ENCODE measurements at places on chromosomes 7 and 10. TPM values are rescaled to one million over a fixed set of nuclear protein-coding genes. Genes with fewer than 3 reads are reported as not detected.
A peak's percentile ranks its signal among the peaks of the same experiment; 100 is the strongest.

DNA sequence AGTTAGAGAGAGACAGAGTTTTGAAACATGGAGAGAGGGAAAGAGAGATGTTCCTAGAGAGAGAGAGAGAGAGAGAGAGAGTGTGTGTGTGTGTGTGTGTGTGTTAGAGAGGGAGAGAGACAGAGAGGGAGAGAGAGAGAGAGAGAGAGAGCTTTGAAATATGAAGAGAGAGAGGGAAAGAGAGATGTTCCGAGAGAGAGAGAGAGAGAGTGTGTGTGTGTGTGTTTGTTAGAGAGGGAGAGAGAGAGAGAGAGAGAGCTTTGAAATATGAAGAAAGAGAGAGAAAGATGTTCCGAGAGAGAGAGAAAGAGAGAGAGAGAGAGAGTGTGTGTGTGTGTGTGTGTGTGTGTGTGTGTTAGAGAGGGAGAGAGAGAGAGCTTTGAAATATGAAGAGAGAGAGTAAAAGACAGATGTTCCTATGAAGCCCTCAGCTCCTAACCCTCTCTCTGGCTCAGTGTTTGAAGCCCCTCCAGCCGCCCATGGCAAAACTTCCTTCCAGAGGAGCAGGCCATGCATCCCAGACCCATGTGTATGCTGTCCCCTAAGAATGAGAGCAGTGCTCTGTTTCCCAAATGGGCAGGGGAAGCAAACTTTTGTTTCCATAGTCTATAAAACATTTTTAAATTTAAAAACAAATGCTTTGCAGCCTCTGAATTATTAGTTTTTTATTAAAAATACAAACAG is 130.9 kb downstream of the KCNMA1 start:
- DNase-seq: no peak

DNA sequence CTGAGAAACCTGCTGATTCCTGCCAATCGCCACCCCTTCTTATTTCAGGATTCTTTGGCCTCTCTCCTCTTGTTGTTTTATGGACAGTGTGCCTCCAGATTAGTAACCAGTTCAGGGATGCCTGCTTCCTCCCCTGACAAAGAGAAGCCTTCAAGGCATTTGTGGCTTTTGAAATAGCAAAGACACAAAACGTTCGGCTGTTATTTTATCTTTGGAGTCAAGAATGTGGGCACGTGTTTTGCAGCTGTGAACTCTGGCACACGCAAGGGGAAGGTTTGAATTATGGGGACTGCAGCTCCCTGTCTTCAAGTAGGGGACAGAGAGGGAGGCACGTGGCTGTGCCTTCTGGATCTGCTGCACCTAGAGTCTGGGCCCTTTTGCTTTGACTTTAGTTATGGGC is 157.9 kb upstream of the GRB10 start:
- DNase-seq: no peak

DNA sequence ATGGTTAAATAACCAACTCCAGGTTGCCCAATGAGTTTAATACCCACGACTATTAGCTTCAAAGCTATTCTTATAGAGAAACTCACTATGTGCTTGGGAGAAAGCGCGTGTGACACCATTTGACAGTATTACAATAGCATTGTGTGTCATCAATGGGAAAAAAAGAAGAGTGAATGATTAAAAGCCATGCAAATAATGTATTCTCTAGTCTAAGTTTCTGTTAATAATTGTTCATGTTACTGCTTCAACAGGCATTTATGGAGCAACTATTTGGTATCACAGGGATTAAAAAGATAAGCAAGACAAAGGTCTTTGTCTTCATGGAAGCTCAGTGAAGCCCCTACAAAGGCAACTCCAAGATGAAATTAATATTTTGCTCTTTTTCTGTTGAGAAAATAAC is 47.2 kb downstream of the CAV1 start:
- no peak for DNase-seq

Gene MLXIPL
- total RNA-seq: 15.1 TPM

DNA sequence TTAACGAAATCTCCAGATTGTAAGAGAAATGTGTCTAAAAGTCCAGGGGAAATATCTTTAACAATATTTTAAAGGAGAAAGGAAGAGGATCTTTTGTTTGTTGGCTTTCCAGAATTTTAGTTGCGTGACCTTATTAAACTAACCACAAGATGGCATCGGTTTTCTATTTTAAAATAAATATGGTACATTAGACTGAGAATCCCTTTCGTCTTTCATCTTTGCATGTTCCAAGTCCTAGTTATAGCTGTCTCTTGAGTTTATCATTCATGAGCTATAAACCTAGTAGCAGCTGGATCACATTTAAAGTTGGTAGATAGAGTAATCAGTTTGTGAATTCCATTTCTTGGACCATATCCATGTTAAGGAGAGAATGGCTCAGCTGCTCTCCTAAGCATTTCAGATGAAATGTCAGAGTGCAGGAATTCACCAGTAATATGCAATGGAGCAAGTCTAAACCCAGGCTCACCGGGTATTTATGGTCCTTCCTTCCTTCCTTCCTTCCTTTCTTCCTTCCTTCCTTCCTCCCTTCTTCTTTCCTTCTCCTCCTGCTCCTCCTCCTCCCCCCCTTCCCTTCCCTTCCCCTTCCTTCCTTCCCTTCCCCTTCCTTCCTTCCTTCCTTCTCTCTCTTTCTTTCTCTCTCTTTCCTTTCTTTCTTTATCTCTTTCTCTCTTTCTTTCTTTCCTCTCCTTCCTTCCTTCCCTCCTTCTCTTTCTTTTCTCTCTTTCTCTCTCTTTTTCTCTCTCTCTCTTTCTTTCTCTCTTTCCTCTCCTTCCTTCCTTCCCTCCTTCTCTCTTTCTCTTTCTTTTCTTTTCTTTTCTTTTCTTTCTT is 57.8 kb upstream of the RAB18 start:
- no peak for DNase-seq

GRCh38 chr7:151769188-151769821 is 107.6 kb downstream of the PRKAG2 start:
- DNase-seq: no peak

Gene TUBB8
- not detected for total RNA-seq

DNA sequence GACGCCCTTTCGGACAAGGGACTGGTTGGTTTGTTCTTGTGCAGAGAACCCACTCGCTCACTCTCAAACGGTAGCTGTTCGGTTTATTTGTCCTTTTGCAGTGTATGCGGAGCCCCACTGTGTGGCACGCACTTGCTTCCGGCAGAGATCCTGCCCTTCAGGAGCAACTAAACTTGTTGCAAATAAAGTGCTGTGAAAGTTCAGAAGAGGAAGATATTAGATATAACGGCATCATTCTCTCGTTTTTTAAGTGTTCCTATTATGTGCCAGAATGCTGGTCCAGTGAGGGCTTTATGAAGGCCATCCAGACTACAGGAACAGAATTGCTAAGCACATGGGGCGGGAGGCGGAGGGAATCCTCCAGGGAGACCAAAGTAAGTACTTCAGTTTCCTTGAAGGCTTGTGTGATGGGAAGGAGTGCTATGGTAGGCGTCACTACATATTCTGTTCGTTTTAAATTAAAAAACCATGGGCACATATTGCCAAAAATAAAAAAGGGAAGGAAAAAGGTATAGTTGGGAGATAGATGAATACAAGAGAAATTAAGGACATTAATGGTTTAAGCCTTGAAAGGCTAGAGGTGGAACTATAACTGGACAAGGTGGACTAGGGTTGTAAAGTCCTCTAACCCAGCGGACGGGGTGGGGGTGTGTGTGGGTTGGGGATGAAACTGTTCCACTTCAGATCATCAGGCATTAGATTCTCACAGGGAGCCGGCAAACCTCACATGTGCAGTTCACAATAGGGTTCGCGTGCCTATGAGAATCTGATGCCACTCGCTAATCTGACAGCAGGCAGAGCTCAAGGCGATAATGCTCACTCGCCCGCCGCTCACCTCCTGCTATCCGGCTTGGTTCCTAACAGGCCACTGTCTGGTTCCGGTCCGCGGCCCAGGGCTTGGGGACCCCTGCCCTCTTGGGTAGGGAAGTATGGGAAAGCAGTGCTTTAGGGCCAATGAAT is 704 bp upstream of the ERLIN1 start:
- DNase-seq: peak; percentile 13

Gene WEE2
- total RNA-seq: not detected

DNA sequence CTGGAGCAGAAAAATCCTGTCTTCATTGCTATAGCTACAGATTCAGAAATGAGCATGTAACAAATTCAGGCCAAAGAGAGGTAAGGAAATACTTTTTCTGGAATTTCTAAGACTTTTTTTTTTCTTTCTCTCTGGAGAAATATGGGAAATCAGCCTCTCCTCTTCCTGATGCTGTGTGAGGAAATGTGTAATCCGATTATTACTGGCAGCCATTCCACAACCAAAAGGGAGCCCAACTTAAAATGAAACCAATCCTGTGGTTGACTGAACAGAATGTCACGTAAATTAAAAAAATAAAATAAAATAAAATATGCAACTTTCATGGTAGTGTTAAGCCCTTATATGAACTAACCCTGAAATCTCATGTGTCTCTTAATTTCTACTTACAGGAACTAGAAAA is 10.7 kb upstream of the POT1 start:
- DNase-seq: no peak

GRCh38 chr7:28095231-28095630 is 85.4 kb downstream of the JAZF1 start:
- DNase-seq: no peak

Gene IFIT1B
- total RNA-seq: not detected

DNA sequence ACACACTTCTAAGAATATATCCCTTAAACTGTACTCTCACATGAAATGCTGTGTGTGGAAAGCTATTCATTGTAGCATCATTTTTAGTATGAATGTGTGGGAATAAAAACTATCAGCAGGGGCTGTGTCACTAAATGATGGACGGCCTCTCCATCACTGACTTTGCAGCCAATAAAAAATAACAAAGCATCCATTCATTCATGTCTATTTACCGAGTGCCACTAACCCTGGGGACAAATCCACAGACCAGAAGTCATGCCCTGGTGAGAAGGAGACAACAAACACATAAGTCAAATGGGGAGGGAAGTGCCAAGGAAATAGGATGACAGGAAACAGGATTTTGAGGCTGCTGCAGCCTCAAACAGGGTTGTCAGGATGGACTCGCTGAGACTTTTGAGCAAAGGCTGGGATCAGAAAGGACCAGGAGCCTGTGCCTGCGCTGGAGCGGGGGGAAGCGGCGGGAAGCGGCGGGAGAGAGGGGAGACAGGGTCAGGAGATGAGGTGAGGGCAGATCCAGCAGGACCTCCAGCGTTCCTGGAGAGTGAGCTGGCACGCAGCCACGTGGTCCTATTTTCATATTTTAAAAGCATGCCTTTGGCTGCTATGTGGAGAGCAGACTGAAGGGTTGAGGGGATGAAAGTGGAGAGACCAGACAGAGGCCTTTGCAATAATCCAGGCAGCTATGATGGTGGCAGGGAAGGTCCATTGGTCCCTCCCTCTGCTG is 2.2 kb upstream of the NOM1 start:
- no peak for DNase-seq

- no peak for DNase-seq
Observed at GRCh38 chr10:52879091-52879807, 106.7 kb upstream of the MBL2 start.

DNA sequence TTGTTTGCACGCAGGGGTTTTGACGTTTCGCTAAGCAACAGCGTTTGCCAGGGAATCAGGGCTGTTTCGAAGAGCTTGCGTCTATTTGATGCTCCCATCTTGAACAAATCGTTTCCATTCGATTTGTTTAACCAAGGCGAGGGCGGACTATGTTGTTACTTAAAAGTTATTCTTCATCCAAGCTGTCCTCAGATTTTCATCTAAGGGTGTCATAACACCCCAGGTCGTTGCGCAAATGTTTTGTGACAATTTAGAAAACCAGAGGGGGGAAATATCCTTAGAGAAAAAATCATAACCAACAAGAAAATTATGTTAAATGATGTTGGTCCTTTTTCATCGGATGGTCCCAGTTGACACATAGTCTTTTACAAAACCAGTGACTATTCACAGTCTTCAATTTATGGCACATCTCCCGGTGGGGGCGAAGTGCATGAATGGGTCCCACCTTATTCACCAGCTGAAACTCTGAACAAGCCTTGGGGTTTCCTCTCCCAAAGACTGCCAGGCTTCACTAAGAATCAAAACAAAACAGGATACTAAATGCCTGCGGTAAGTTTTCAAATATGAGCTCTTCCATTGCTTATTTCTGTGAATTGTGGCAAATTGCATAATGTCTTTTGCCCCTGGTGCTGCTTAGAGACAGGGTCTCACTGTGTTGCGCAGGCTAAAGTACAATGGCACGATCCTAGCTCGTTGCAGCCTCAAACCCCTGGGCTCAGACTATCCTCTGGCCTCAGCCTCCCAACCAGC is 109.9 kb downstream of the REEP3 start:
- DNase-seq: no peak

Gene GNAT3
- not detected for total RNA-seq

Gene NYAP1
- total RNA-seq: 0.69 TPM

Gene TEX47
- not detected for total RNA-seq

- peak; percentile 95 for DNase-seq
Observed at GRCh38 chr7:48088559-48089045, 463 bp upstream of the UPP1 start.

Gene SGCE
- 13.0 TPM for total RNA-seq

Gene GPR26
- not detected for total RNA-seq

GRCh38 chr10:86035791-86036543 is 330.6 kb downstream of the GRID1 start:
- peak; percentile 40 for DNase-seq

DNA sequence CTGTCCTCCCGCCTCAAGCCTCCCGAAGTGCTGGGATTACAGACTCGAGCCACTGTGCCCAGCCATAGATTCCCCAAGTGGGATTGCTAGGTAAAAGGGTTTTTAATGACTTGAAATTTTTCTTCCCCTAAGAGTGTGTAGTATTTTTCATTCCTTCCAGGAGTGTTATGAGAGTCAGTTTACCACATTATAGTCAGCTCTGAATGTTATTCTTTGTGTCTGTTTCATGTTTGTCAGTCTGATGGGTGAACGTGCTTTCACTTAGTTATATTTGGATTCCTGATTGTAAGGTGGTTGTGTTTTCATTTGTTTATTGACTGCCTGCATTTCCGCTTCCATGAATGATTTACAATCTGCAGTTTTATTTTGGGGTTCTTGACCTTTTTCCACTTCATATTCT is 6.3 kb downstream of the ZNF212 start:
- no peak for DNase-seq

- no peak for DNase-seq
Observed at GRCh38 chr7:77753173-77753572, 45.1 kb downstream of the TMEM60 start.

Gene SCIN
- 1.7 TPM for total RNA-seq

Gene GRID2IP
- total RNA-seq: 1.00 TPM

Gene CYP3A7
- not detected for total RNA-seq
